Lung microvascular endothelial cell (primary cell): ENCODE measurements at places on chromosomes 12 and 14. TPM values are rescaled to one million over a fixed set of nuclear protein-coding genes. Genes with fewer than 3 reads are reported as not detected.
A peak's percentile ranks its signal among the peaks of the same experiment; 100 is the strongest.

The LUM gene
- total RNA-seq = not detected in 2 replicates

The ZBTB1 gene
- 25.7 and 38.5 TPM in 2 replicates for total RNA-seq

The RAPGEF3 gene
- 7.1 and 11.8 TPM in 2 replicates for total RNA-seq

DNA sequence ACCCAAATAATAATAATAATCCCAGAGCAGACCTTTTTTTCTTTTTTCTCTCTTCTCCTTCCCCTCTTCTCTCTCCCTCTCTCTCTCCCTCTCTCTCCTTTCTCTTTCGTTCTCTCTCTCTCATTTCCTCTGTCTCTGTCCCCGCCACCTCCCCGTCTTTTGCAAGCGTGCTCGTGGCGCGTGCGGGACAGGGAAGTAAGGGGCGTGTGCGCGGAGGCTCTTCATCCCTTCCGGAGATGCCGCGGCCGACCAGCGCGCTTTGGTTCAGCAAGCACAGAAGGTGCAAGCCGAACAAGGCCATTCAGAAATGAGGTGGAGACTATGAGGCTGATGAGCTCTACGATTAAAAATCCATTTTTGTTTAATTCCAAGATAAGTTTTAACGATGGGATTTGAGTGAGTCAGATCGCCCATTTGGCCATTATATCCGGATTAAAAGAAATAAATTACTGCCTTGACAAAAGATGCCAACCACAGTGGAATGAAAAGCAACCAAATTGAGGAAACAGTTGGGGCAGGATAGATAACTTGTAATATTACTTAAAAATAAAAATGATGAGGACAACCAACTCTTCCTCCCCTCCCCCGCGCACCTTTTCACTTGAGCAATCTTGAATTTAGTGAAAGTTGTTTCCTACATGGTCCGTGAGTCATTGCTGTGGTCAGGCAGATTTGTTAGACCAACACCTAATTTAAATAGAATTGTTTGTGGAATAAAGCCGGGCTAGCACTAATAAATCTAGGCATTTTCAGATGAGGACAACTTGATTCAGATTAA, 1.2 kb upstream of the AMIGO2 start:
- peak; percentile 47 for DNase-seq

DNA sequence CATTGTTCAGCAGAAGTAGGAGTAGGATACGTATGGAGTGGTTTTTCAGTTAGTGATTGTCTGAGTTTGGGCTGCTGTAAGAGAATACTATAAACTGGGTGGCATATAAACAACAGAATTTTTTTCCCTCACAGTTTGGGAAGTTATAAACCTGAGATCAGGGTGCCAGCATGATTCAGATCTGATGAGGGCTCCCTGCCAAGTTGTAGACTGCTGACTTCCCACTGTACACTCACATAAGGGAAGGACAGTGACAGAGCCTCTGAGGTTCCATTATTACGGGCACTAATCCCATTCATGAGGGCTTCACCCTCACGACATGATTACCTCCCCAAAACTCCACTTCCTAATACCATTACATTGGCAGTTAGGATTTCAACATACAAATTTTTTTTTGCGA, 50.7 kb downstream of the ACSM4 start:
- peak; percentile 45 for DNase-seq

DNA sequence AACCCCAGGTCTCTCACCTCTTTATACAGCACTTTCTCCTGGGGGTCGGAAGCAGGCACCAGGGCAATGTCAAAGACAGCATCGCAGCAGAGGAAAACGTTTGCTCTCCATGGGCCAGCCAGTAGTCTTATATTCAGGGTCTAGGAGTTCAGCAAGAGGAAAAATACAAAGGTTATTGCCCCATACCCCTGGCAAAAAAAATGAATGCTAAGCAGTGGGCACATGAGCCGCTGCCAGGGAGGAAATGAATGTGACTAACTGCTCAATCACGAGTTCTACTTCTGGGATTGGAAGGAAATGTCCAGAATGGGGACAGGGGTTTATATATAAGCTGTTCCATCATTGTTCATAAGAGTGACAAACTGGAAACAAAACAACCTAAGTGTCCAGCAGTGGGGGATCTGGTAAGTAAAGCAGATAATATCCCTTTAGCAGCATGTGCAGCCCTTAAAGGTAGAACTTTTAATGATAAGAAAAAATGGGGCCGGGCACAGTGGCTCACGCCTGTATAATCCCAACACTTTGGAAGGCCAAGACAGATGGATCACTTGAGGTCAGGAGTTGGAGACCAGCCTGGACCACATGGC, 53.8 kb downstream of the PHETA1 start:
- peak; percentile 77 for DNase-seq
